Heart left ventricle (tissue), 16 donors: ENCODE measurements at places on chromosomes 13 and 19.
A peak's percentile ranks its signal among the peaks of the same experiment; 100 is the strongest.

DNA sequence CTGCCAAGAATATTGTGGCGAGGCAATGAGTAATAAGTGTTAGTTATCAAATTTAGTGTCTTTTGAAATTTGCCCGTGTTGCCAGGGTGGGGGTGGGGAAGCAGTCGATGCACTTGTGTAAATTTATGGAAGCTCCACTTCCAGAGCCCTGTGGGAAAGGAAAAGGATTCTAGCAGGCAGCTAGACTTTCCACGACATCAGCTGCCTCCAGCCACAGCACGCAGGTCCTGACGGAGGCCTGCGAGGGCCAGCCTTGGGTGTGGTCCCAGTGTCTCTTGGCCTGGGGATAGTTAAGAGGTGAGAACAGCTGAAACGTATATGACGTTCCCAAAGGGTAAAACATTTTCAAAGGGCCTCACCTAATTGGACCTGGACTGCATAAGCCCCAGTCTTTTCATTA is 433.0 kb downstream of the TSHZ3 start:
- H3K4me1 ChIP-seq = no peaks in the 10 kb centered on the region
- no peaks in the 10 kb centered on the region for H3K27me3 ChIP-seq
- H3K27ac ChIP-seq = no peak overlapping the region
- H3K4me3 ChIP-seq = no peak overlapping the region
- no peaks in the 10 kb centered on the region for H3K36me3 ChIP-seq
- no peak for DNase-seq

DNA sequence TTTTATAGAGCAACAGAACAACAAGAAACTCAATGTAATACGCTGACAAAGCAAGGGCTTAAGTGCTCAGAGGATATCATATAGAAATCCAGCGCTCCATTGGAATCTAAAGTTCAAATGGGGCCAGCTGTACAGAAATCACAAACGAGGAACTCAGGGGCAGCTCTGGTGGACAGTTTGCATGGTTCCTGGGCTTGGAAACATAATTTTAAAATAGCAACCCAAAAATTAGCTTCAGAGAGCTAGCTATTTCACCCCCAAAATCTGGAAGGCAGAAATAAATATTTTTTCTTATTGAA is 19.2 kb upstream of the LATS2 start:
- no peak for DNase-seq
- no peak overlapping the region for H3K4me3 ChIP-seq
- H3K4me1 ChIP-seq = peaks cover 14% of the 10 kb centered on the region
- H3K27ac ChIP-seq = peak overlapping the region; percentile 19

- H3K36me3 ChIP-seq = no peaks in the 10 kb centered on the region
- no peak overlapping the region for H3K27ac ChIP-seq
- peaks cover 6% of the 10 kb centered on the region for H3K27me3 ChIP-seq
Observed at GRCh38 chr13:51167393-51168191, 54.6 kb upstream of the FAM124A start.

DNA sequence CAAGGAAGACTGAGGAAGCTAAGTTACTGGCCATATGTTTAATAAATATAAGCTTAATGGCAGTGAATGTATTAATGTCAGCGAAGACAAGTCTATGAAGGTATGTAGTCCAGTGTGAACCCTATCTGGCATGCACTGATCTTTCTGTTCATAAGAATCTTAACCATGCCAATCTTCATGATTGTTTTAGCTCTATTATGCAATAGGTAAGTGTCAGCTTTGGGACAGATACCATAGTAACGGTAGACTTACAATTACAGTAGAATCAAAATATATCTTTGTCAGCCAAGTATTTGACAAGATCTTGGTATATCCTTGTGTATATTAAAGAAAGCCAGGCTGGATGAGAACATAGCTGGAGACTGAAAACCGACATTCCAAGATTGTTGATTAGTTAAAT is 428.5 kb downstream of the SPRY2 start:
- H3K4me3 ChIP-seq = no peak overlapping the region
- no peak for DNase-seq
- peaks cover 10% of the 10 kb centered on the region for H3K4me1 ChIP-seq
- H3K27ac ChIP-seq = no peak overlapping the region
- no peaks in the 10 kb centered on the region for H3K36me3 ChIP-seq

DNA sequence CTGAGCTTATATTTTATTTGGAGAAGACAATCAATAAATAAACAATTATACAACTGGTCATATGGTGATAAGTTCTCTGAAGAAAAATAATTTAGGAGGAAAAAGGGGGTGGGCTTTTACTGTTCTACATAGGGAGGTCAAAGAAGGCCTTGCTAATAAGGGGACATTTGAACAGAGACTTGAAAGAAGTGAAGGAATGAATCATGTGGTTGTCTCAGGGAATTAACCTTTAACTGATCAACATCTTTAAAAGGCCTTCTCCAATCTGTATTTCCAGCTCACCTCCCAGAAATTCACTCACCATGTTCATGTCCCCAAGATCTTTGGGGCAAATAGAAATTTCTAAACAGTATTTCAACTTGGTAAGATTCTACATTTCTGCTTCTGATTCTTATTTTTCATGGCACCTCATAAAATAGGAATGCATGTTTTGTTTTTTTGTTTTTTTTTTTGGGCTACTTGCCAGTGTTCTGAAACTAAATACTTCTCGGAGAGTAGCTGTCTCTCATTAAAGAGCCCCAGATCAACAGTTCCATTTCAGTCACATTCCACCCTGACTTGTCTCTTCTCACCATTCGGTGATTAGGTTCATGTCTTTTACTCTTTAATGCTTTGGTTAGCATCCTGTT is 19.2 kb upstream of the LPAR6 start:
- no peaks in the 10 kb centered on the region for H3K36me3 ChIP-seq
- H3K4me1 ChIP-seq = peaks cover 51% of the 10 kb centered on the region
- H3K27ac ChIP-seq = peak overlapping the region; percentile 59
- peak overlapping the region; percentile 10 for H3K4me3 ChIP-seq
- no peaks in the 10 kb centered on the region for H3K27me3 ChIP-seq

- no peaks in the 10 kb centered on the region for H3K36me3 ChIP-seq
- no peak for DNase-seq
- H3K27me3 ChIP-seq = no peaks in the 10 kb centered on the region
- no peaks in the 10 kb centered on the region for H3K4me1 ChIP-seq
Observed at GRCh38 chr13:108964606-108965005, 335.2 kb downstream of the MYO16 start.
